ENCODE measurements at places on chromosomes 2 and 18.
A peak's percentile ranks its signal among the peaks of the same experiment; 100 is the strongest.

DNA sequence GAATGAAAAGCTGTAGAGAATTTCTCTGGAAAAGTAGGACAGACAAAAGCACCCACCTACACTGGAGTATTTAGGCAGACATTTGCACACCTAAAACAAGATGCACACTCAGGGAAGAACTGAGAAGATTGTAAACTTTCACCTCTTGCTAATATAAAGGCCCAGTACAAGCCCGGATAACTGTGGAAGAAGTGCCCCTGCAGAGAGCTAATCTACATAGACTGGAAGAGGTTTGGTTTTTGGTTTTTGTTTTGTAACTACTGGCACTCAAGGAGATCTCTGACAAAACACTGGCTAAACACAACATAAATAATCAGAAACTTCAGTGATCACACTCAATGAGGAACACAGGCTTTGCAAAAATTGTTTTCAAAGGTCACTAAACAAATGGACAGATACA is 782.2 kb upstream of the SLC8A1 start:
- DNase-seq, result no peak

- DNase-seq, result peak; percentile 44
Observed at GRCh38 chr2:119175517-119175916, 17.0 kb upstream of the C1QL2 start.

- DNase-seq, result no peak
Observed at GRCh38 chr2:147927053-147927588, 82.3 kb downstream of the ACVR2A start.

GRCh38 chr2:78768016-78768415 is 257.5 kb upstream of the REG3G start:
- no peak for DNase-seq

DNA sequence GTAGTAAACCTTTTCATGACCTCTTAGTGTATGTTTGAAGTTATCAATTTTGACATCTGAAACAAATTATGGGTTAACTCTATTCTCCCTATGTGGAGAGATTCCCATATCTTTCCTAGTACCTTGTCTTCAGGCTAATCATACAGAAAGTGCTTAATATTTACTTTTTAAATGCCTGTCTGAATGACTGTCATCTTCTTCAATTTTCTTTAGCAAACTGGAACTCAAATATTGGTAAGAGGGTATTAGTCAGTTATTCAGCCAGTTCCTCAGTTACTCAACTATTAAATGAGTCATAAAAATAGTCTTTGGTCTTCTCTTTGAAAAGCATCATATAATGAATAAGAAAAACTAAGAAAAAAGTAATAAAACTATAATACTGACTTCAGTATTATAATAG is 1038.0 kb upstream of the PIK3C3 start:
- DNase-seq, result no peak

DNA sequence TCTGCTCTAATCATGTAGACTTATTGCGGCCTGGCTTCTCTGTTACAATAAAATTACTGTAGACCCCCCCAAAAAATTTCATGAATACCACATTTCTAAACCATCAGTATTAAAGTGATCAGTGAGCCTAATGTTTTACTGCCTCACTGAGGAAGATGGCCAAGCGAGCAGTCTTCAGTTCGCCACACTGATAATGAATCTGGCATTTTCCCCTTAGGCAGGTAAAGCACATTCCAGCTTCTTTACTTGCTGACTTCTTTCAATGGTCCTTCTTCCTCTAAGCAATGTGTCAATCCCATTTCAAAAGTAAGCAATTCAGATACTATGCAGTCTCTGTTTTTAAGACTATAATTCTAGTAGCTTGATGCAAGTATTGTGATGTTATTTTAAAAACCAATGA is 137.6 kb downstream of the LAMA1 start:
- DNase-seq, result no peak

DNA sequence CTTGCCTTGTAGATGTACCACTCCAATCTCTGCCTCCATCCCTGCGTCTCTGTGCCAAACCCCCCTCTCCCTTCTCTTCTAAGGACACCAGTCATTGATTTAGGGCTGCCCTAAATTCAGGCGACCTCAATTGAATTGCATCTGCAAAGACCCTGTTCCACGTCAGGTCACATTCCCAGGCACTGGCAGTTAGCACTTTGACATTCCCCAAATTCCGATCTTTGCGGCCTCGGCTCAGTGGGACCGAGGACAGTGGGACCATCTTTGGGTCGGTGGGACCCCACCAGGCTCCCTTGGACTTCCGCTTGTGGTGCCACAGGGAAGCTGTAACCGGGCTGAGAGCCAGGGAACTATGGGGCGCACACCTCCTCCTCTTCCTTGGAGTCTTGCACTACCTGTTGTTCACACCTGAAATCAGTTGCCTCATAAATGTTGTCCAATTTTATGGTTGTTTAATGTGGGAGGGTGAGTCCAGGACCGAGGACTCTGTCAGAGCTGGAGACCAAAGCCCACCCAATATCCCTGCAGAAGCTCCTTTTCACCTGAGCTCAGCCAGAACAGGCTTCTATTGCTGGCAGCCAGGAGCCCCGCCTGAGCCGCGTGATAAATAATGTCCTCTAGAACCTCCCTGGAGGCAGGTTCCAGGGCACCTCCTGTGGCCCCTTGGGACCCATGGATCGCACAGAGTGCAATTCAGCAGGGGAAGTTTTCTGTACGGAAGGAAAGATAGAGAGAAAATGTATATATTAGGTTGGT is 271.6 kb downstream of the EIPR1 start:
- no peak for DNase-seq

- DNase-seq, result no peak
Observed at GRCh38 chr18:58490238-58490637, 138.7 kb downstream of the ALPK2 start.

GRCh38 chr2:237218756-237219155 is 133.1 kb downstream of the COPS8 start:
- DNase-seq, result no peak

- no peak for DNase-seq
Observed at GRCh38 chr18:68176901-68177300, 538.0 kb downstream of the TMX3 start.

DNA sequence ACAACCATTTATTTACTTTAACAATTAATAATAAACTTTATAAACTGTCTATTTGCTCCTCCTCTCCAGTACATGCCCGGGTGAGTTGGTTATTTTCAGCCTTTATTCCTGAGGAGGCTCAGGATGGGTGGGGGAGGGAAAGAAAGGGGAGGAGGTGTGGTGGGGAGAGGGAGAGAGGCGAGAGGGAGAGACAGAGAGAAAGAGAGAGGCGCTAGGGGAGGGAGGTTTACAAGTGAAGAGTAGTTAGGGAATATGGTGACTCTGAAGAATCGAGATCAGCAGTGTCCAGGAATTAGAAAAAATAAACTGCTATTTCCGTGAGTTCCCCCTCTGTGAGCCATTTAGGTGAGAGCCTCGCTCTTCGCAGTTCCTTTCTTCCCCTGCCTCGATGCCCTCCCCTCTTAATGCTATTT is 138.9 kb downstream of the MEIS1 start:
- DNase-seq, result no peak

DNA sequence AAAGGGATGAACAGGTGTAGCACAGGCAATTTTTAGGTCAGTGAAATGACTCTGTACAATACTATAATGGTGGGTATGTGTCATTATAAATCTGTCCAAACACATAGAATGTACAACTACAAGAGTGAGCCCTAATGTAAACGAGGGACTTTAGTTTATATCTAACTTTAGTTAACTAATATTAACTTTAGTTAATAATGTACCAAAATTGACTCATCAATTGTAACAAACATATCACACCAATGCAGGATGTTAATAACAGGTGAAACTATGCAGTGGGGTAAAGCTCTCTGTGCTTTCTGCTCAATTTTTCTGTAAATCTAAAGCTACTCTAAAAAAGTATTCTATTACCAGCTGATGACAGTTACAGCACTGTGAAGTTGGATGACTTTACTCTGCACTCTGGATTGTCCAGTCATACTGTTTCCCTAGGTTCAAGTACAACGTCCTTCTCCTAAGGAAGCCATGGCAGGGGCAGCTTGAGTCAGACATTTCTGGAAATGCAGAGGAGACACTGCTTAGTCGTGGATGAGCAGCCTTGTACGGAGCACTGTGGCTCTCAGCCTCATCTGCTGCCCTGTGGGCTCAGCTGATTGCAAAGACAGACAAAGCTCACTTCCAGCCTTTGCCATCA is 26.1 kb downstream of the TGFA start:
- no peak for DNase-seq

- no peak for DNase-seq
Observed at GRCh38 chr2:174722942-174723592, 41.2 kb downstream of the CHRNA1 start.

GRCh38 chr2:221779614-221780067 is 207.5 kb upstream of the EPHA4 start:
- DNase-seq, result no peak

DNA sequence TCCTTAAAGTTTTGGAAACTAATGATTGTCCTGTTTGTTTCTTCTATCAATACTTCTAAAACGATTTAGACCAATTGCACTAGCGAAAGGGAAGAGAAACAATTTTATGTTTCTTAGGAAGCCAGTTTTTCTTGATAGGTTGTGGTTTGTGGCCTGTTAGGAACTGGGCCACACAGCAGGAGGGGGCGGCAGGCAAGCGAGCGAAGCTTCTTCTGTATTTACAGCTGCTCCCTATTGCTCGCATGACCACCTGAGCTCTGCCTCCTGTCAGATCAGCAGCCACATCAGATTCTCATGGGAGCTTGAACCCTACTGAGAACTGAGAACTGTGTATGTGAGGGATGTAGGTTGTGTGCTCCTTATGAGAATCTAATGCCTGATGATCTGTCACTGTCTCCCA is 201.5 kb upstream of the PXDN start:
- no peak for DNase-seq

DNA sequence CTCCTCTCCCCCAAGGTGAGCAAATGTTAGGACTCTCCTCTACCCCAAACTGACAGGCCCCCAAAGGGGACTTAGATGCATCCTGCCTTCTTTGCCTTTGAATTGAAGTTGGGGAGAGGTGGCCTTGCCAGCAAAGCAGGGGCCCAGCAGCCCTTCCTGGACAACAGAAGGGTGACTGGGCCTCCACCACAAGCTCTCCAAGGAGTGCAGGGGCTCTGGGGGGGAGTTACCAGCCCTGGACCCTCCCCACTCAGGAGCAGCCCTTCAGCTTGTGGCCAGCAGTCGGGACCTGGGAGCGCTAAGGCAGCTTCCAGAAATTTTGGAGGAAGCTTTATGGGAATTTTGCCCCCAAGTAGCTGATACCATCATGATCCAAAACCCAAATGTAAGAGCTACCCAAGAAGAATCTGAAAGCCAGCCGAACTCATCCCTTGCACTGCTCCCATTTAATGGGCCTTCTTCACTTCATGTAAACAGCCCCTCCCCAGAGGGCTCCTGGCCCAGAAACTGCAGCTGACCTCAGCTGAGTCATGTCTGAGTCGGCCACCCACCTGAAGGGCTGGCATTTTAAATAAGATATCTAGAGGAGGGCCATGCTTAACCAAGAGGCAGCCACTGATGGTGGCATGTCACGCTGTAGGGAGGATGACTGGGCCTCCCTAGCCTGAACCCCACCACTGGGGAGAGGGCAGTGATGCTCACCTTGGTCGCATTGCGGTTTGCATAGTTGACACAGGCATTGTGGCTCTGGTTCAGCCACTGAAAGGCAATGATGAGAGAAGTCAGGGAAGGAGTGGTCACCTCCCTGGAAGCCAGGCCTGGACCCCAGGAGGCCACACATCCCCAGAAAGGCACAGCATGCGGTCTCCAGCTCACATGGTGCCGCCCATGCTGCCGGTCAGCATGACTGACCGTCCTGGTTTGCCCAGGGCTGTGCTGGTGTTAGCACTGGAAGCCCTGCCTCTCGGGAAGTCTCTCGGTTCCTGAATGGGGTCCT is 71.5 kb downstream of the SFXN5 start:
- DNase-seq, result no peak

DNA sequence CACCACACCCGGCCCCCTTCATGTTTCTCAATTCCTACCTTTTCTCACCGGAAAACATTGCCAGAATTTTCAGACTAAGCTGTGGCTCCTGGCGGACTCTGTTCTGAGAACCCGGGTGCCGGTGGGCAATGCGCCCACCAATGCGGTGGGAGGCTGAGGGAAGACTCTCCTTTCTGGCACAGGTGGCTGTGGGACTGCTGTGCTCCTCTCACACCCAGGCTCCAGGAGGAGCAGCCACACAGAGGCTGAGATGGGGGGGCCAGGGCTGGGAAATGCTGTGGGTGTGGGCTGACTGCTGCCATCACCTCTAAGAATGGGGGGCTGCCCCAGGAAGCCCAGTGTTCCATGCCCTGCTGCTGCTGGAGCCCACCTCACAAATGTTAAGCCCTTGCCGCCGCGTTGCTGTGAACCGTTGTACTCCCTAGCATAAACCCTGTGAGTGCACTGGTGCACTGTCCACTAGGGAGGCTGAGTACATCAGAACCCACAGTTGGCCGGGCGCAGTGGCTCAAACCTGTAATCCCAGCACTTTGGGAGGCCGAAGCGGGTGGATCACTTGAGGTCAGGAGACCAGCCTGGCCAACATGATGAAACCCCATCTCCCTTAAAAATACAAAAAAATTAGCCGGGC is 152.6 kb downstream of the LDLRAD4 start:
- DNase-seq, result no peak

DNA sequence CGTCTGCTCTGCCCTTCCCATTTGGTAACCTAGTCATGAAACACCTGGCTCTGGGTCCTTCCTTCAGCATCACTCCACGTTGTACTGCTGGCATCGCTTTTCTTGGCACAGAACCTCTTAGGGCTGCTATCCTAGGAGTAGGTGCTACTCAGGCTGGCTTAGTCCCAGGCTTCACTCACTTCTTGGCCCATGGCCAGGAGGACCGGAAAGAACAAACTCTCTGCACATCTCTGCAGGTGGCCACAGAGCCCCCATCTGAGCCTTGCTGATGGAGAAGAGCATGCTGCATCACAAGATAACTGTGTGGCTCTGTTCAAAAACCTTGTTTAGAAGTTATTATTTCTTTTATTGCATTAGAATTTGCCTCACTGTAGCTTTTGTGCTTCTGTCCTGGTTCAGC is 447.2 kb upstream of the TNP1 start:
- DNase-seq, result no peak

DNA sequence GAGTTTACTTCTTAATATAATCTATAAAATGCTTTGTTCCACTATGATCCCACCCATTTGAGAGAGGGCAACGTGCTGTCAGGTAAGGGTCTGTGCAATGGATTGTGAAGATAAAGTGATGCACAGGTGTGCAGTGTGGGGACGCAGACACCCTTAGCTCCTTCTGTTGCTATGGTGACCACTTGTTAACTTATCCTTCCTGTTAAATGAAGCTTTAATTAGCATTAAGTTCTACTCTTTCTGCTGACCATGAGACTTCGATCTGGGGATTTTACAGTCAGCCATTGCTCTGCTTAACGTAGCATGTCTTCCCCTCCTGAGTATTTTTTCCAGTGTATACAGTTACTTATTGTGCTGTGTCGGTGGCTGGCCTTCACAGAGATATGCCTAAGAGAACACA is 23.1 kb upstream of the ALKAL2 start:
- no peak for DNase-seq

DNA sequence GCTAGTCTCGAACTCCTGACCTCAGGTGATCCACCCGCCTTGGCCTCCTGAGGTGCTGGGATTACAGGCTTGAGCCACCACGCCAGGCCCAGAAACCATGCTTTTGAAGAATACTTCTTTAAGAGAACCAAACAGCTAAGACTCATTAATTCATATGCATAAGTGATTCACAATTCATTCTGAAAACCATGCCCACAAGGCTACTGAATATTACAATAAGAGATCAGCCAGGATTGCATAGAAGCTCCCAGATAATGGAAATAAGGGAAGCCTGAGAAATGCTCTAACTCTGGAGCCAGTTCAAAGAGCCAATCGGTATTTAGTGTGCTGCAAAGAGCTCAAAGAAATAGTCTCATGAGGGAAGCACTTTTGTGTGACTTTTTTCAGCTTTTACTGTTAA is 2.4 kb downstream of the ZNF396 start:
- DNase-seq, result no peak

All from hematopoietic multipotent progenitor cell treated with erythropoietin and hydrocortisone succinate and interleukin-3 and kit ligand, for 15 days (in vitro differentiated cells).